GM04504 (cell line): ENCODE measurements at places on chromosomes 12 and 14.

DNA sequence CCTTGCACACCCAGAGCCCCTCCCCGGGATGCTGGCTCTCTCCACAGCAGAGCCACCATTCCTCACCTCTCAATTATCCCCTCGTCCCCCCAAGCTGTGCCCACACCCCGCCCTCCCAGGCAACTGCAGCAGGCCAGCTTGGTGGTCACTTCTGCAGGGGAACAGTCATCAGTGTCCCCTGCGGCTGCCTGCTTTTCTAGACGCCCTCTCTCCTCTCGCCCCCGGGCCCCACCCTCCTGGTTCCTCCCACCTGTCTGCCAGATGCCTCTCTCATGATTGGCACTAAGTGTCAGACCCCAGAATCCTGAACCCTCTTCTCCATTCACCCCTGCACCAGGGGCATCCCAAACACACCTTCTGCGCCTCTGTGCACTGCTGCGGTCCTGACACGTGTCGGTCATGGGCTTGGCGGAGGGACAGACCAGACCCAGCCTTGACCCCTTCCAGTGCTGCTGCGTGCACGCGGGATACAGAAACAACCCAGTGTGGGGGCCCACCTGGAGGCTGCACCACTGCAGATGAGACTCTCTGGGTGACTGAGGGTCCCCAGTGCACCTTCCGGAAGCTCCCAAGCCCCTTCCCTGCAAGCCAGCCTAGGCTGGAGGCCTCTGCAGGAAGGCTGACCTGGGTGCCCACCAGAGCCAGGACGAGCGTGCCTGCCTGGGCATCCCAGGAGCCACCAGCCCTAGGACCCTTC is 99.5 kb downstream of the SETD3 start:
- no peak for DNase-seq

DNA sequence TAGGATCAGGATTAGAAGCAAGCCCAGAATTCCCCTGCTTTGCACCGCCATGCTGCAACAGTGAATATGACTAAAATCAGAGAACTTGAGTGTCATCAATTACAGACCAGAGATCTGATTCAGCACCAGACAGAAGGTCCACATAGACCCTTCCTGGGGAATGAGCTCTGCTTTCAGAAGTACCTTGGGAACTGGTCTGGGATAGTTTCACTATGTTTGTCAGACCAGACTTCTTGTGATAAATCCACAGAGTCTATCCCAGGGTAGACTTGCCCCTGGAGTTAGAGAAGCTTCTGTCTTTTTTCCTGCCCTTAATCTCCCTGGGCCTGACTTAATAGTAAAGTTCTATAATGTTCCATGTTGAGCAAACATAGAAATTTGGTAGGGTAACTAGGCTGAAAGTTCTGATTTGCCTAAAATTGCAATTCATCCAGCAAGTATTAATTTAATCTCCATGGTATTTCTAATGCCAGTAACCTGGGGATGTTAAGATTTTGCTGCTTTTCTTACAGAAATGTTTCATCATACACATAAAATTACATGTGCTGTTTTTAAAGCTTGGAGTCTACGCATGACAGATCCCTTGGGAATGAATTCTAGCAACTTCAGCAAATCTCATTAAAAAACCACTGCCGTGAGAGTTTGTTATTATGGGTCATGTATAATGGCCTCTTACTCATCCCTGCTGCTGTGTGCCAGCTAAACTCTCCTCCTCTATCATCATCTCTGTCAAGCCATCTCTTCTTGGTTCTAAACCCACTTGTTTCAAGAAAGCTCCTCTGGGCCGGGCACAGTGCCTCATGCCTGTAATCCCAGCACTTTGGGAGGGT is 61.3 kb upstream of the METAP2 start:
- peak; percentile 97 for DNase-seq

DNA sequence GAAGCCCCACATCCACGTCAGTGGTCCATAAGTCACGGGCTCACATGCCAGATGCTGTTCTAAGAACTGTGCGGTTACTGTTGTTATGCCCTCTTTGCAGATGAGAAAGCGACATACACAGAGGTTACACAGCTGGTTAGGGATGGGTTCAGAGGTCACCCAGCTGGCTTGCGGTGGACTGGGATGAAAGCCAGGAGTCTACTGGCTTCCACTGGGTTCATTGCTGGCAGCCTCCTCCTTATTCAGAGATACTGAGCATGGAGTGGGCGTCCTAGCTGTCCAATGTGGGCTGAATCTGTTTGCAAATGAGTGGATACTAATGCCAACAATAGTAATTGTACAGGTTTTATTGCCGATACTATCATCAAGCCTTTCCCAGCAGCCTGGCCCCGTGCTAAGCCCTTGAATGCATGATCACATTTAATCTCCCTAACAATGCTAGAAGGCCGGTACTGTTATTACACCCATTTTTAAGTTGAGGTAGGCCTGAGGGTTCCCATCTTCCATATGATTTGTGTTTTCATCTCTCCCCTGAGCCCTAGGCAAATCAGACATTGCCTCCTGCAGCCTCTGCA is 129.1 kb downstream of the PLXNC1 start:
- DNase-seq = no peak

GRCh38 chr12:56321027-56321426 is 5.2 kb upstream of the CNPY2 start:
- no peak for DNase-seq
